Natural killer cell (primary cell): ENCODE measurements at places on chromosomes 2 and 18.

DNA sequence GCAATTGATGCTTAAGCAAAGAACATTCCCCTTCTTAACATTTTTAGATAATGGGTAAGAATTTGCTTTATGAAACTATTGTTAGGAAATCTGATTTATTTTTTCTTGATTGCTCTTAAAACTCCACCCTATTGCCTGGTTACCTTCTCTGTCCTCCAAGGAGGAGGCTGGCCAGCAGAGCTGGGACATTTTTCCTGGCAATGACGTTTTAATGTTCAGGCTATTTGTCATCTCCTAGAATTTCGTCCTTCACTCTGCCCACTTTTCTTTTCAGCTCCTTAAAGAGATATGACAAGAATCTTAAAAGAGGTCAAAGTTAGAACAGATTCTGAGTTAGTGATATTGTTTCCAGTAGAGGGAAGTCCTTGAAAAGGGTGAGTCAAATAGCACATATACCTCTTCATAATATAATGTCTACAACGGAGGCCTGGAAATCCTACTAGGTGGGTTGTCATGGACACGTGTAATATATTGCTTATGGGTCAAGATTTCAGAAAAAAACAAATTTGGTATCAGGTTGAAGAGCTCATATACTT is 141.0 kb downstream of the CMPK2 start:
- no peak for DNase-seq

GRCh38 chr2:228369400-228370031 is 188.0 kb upstream of the SPHKAP start:
- no peak for DNase-seq

DNA sequence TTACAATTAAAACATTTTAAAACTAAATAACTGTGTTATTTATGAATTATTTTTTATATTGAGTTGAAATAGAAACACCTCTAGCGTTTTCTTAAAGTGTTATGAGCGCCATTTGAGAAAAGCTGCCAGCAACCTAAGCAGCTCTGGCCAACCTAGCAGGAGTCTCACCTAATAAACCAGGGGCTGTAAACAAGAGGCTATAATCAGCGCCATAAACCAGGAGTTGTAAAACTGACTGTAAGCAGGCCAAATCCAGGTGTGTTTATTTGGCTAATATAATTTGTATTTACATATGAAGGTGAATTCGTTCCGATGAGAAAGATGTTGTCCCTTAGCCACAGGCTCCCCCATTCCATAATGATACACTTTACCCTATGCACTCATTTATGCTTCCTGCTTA is 34.7 kb downstream of the LRRTM1 start:
- DNase-seq, result no peak

DNA sequence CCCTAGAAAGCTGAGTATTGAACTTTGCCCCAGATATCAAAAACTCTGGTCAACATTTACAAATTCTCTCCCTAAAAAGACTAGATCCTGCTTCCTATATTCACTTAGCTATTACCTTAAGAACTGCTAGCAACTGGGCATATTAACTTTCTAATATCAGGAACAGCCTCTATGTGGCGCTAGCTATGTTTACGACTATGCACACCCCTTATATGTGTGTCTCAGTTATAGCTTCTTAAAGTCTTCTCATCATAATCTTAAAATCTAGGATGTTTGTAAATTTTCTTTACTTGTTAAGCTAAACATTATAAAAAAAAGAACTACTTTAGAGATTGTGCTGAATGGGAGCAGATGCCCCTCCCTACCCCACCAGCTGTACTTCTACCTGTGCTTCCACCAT is 1.7 kb upstream of the STAMBP start:
- DNase-seq, result no peak

DNA sequence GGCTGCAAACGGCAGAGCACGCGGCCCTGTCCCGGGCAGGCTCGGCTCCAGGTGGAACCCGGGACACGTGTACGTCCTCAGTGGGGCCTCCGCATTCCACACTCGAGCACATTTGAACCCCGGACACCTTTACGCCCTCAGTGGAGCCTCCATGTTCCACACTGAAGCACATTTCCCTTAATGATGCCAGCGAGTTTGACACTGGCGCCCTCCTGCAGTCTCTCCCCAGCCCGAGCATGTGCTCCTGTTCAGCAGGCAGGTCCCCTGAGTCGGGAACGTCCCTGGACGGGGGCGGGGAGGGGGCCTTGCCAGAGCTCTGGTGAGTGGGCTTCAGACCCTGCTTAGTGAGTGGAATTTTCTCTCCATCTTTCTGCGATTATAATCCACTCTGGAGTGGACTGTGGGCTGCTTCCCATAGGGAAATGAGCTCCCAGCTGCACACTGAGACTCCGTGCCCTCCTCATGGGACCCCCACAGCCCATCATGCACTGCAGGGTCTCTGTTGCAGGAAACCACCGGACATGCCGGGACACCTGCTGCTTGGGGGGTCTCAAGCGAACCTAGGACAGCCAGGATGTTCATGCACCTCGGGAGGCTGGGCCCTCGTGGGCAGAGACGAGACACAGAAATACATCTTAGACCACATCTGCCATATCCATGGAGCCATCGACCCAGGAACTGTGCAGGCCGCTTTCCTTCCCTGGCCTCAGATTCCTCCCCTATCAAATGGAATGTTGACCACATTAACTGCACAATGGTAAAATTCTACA is 70.3 kb upstream of the SNTG2 start:
- DNase-seq, result no peak

- DNase-seq, result no peak
Measured at GRCh38 chr2:157838442-157839161, 37.5 kb downstream of the ACVR1 start.
